Tibial artery (tissue), 4 donors: ENCODE measurements at places on chromosomes 2 and 18.

DNA sequence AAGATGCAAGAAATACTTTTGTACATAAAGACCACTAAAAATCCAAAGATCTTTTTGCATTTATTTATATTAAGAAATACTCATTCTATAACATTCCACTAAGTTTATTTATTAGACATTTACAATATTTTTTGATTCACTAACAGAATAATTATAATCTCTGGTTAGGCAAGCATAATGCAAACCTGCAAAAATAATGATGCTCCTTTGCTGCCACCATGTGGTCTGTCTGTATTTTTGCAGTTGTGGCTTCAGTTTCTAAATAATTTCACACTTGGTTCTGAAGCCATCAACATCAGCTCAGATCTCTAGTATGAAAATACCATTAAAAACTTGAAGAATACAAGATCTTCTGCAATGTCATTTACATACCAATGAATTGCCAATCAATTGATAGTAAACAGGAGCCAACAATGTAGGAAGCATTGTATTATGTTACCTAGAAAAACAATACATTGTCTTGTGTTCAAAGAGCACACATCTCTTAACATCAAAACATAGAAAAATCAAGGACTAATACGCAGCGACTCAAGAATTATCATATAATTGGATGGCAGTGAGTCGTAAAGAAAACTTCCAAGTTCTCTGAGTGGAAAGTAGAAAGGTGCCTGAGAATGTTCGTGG lies 28.8 kb upstream of the WDR75 start:
- no peak for DNase-seq
- H3K27me3 ChIP-seq: no peaks in the 10 kb centered on the region
- peak overlapping the region; percentile 72 for H3K27ac ChIP-seq
- peaks cover 11% of the 10 kb centered on the region for H3K4me1 ChIP-seq

DNA sequence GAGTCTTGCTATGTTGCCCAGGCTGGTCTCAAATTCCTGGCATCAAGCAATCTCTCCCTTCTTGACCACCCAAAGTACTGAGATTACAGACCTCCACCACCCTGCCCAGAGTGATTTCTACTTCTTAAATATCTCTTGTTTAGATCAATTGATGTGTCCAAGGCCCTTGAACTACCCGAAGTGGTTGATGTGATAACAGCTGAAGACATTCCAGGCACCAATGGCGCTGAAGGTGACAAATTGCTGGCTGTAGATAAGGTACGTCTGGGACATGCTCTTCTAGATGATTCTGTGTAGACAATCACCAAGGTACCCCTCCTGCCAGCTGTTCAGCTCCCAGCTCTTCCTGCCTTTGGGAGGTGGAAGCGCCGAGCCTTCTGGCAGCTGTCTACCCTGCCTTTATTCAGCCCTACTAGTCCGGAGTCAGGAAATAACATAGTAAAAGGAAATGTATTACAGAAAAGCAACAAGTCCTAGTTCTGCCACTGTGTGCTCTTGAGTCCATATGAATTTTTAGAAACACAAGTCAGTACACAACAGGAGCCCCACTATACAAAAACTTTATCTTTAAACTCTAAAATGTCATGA lies 61.3 kb upstream of the BZW1 start:
- no peak overlapping the region for H3K27ac ChIP-seq
- no peak for DNase-seq
- no peak overlapping the region for H3K4me3 ChIP-seq
- no peaks in the 10 kb centered on the region for H3K36me3 ChIP-seq
- no peaks in the 10 kb centered on the region for H3K27me3 ChIP-seq

DNA sequence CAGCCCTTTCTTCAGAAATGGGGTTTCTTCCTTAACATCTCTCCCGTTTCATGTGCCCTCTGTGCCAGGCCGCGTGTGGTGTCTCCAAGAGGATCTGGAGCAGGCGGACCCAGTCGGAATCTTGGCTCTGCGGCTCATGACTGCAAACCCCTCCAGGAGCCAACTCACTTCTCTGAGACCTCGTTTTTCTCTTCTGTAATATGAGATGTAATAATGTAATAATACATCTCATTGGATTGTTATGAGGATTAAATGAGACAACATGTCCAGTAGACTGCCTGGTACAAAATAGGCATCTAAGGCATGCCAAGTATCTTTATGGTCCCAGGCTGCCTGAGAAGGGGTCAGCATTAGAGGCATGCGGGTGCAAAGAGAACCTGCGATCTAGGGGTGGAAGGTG lies 221.3 kb upstream of the REV1 start:
- no peaks in the 10 kb centered on the region for H3K27me3 ChIP-seq
- H3K4me3 ChIP-seq: peak overlapping the region; percentile 2
- DNase-seq: no peak
- no peaks in the 10 kb centered on the region for H3K4me1 ChIP-seq
- H3K27ac ChIP-seq: peak overlapping the region; percentile 58
- no peaks in the 10 kb centered on the region for H3K36me3 ChIP-seq

- no peak overlapping the region for H3K4me3 ChIP-seq
- no peak overlapping the region for H3K27ac ChIP-seq
- H3K4me1 ChIP-seq: no peaks in the 10 kb centered on the region
- peaks cover 16% of the 10 kb centered on the region for H3K27me3 ChIP-seq
- no peaks in the 10 kb centered on the region for H3K36me3 ChIP-seq
These were observed 10.6 kb downstream of the IL1F10 start for GRCh38 chr2:113078350-113078839.

- DNase-seq: peak; percentile 33
- no peak overlapping the region for H3K27ac ChIP-seq
- H3K4me1 ChIP-seq: peaks cover 16% of the 10 kb centered on the region
- no peak overlapping the region for H3K4me3 ChIP-seq
These were observed 79.8 kb downstream of the CIB4 start for GRCh38 chr2:26561376-26561775.

GRCh38 chr2:48900321-48901014 lies 144.9 kb upstream of the LHCGR start:
- no peak overlapping the region for H3K4me3 ChIP-seq
- H3K36me3 ChIP-seq: no peaks in the 10 kb centered on the region
- no peak overlapping the region for H3K27ac ChIP-seq
- H3K27me3 ChIP-seq: no peaks in the 10 kb centered on the region
- no peak for DNase-seq

- H3K27ac ChIP-seq: no peak overlapping the region
- H3K27me3 ChIP-seq: no peaks in the 10 kb centered on the region
- no peak overlapping the region for H3K4me3 ChIP-seq
- H3K4me1 ChIP-seq: peaks cover 16% of the 10 kb centered on the region
- H3K36me3 ChIP-seq: no peaks in the 10 kb centered on the region
These were observed 85.6 kb downstream of the MOGAT1 start for GRCh38 chr2:222756951-222757650.

- DNase-seq: no peak
- no peaks in the 10 kb centered on the region for H3K4me1 ChIP-seq
- no peaks in the 10 kb centered on the region for H3K36me3 ChIP-seq
- no peak overlapping the region for H3K4me3 ChIP-seq
- H3K27ac ChIP-seq: no peak overlapping the region
These were observed 50.1 kb upstream of the MYCN start for GRCh38 chr2:15890124-15890754.

DNA sequence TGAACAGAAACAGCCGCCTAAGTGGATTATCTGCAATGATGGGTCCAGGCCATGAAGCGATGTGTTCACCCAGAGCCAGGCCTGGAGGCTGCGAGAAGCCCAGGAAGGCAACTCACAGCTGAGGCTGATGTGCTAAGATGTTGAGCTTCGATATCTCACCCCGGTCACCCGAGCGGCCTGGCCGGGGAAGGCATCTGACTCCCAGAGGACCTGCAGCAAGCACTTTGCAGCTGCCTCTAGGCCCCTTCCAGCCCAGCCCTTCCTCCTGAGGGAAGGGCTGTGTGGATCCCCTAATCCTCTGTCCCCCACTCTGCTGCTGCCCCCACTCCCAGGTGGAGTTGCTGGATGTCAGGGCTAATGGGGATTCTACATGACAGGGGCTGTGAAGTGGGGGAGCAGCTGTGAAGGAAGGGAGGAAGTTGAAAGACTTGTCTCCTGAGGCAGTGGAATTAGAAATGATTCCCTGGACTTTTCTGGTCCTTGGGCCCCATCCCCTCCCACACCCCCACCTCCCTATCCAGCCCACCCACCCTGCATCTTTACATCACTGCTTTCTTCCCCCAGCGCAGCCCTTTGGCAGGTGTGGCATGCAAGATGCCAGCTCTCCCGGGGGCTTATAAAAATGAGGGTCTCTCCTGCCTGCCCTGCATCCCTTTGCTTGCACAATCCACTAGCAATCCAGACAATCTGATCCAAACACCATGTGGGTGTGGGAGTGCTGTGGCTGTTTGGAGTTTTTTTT lies 4.3 kb downstream of the ATP6V1B1 start:
- no peak overlapping the region for H3K4me3 ChIP-seq
- H3K4me1 ChIP-seq: no peaks in the 10 kb centered on the region
- no peaks in the 10 kb centered on the region for H3K36me3 ChIP-seq
- H3K27ac ChIP-seq: no peak overlapping the region

GRCh38 chr2:78353168-78353567 lies 672.3 kb upstream of the REG3G start:
- no peaks in the 10 kb centered on the region for H3K36me3 ChIP-seq
- no peak overlapping the region for H3K27ac ChIP-seq
- no peaks in the 10 kb centered on the region for H3K4me1 ChIP-seq
- DNase-seq: no peak
- H3K27me3 ChIP-seq: no peaks in the 10 kb centered on the region

- no peaks in the 10 kb centered on the region for H3K36me3 ChIP-seq
- no peaks in the 10 kb centered on the region for H3K27me3 ChIP-seq
- peaks cover 16% of the 10 kb centered on the region for H3K4me1 ChIP-seq
- H3K4me3 ChIP-seq: no peak overlapping the region
These were observed 171.0 kb downstream of the SRBD1 start for GRCh38 chr2:45439788-45440773.

GRCh38 chr18:69701305-69701704 lies 246.4 kb downstream of the CD226 start:
- H3K27me3 ChIP-seq: no peaks in the 10 kb centered on the region
- H3K4me1 ChIP-seq: no peaks in the 10 kb centered on the region
- H3K27ac ChIP-seq: no peak overlapping the region
- no peaks in the 10 kb centered on the region for H3K36me3 ChIP-seq
- no peak overlapping the region for H3K4me3 ChIP-seq

DNA sequence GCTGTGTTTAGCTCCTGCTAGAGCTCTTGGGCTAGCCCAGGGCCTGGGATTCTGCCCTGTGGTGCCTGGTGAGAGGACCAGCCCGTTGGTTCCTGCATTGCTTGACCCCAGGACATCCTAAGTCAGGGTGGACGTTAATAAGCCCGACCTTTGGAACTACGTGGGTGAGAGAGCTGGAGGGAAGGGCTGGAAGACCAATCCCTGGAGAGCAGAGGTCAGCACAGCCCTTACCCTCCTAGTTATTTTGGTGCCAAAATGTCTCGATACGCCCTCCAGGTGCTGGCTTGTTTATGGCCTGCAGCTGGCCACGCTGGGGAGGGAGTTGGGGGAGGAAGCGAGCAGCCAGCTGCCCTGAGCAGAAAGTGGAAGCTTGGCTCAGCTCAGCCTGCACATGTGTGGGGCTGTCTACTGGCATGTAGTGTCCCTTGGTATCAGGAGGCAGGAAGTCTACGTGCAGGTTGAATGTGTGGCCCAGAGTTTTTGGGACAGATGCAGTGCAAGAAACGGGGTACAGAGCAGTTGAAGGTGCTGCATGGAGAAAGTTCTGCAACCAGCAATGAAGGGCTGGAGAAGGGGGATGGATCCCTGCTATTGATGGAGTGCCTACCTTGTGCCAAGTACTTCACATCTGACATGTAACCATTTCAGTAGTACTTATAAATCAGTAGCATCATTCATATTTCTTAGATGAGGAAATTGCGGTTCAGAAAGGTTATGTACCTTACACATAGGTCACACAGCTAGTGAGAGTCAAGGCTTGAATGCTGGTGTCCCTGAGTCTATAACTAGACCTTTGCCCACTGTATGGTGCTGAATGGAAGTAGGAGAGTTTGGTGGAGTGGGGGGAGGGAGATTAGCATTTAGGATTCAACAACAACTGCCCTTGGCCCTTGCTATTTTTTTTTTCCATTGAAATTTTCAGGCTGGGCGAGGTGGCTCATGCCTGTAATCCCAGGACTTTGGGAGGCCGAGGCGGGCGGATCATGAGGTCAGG lies 5.0 kb upstream of the DGKD start:
- peaks cover 10% of the 10 kb centered on the region for H3K4me1 ChIP-seq
- DNase-seq: peak; percentile 58
- no peak overlapping the region for H3K4me3 ChIP-seq
- H3K27me3 ChIP-seq: no peaks in the 10 kb centered on the region
- no peaks in the 10 kb centered on the region for H3K36me3 ChIP-seq

- H3K36me3 ChIP-seq: no peaks in the 10 kb centered on the region
- H3K4me1 ChIP-seq: no peaks in the 10 kb centered on the region
These were observed 158.6 kb downstream of the DYSF start for GRCh38 chr2:71611781-71612527.

DNA sequence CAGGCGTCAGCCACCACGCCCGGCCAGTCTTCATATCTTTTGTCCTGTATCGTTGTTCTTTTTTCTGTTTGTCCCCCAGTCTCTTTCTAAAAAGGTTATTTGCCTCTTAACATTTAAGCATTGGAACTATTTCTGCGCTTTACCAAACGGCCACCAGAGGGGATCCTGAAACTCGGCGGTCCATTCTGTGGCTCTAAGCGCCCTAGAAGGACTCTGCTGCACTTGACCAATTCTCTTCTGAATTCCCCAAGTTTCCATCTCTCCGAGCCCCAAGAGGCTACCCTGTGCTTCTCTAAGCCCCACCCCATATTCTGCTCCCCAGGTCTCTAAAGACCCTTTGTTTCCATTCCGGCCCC lies 33.1 kb upstream of the REG3G start:
- no peaks in the 10 kb centered on the region for H3K27me3 ChIP-seq
- no peak overlapping the region for H3K27ac ChIP-seq
- H3K4me1 ChIP-seq: no peaks in the 10 kb centered on the region
- no peak for DNase-seq

- DNase-seq: no peak
- H3K4me1 ChIP-seq: no peaks in the 10 kb centered on the region
- H3K27me3 ChIP-seq: no peaks in the 10 kb centered on the region
- no peak overlapping the region for H3K4me3 ChIP-seq
These were observed 38.8 kb upstream of the UBE2F start for GRCh38 chr2:237927986-237928385.
